ENCODE measurements at places on chromosomes 3 and 15.
A peak's percentile ranks its signal among the peaks of the same experiment; 100 is the strongest.

- DNase-seq: no peak
These were observed 329.4 kb downstream of the TBC1D5 start for GRCh38 chr3:17412950-17413530.

- DNase-seq: no peak
These were observed 77.7 kb upstream of the NUDT16 start for GRCh38 chr3:131303848-131304247.

DNA sequence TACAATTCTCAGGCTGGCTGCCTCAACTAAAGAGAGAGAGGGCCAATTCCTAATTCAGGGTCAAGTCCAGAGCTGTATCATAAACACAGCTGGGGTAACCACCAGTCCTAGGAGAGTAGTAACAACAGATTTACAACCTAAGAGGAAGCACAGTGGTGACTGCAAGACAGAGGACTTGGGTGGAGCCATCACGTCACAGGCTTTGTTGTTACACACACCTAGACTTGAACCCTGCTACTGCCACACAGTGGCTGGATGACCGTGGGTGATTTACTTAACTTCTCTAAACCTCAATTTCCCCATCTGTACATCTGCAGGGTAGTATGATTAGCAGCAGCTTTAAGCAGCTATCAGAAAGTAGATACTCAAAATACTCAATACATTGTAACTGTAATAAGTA lies 78.6 kb downstream of the MYLK start:
- DNase-seq: no peak

DNA sequence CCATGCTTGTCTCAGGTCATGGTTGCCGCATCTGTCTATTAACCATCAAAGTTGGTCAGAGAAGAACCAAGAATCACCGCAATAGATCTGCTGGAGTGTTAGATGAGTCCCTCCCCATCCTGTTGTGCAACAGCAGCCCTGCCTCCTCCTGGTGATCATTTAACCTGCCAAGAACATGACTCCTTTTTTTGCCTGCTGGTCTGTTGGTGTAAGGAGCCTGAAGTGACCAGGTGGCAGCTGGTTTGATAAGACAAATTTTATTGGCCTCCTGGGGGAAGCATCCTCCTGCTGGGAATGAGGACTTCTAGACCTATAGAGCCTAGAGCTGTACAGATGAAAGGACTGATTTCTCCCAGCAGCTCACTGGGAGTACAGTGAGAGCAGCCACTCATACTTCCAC lies 43.5 kb upstream of the RAF1 start:
- no peak for DNase-seq

- no peak for DNase-seq
These were observed 348.4 kb upstream of the PLSCR5 start for GRCh38 chr3:146953511-146953981.

DNA sequence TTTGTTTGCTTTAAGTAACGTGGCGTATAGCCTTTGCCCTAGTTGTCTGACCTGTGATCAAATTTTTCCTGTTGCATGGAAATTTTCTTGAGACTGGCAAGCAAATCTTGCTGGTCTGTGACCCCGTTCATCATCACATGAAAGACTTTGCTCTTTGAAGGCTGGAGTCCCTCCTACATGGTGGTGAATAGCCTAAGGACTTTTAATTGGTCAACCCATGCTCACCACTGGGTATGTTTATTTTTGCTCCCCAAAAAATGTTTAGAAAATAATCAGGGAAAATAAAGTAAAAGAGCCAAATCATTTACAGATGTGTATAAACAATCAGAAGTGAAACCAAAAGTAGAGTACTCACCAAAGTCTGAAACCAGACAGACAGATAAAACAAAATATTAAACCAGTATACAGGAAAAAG lies 1075.3 kb upstream of the ALCAM start:
- DNase-seq: no peak

- no peak for DNase-seq
These were observed 1.4 kb downstream of the HTD2 start for GRCh38 chr3:58307639-58308215.

DNA sequence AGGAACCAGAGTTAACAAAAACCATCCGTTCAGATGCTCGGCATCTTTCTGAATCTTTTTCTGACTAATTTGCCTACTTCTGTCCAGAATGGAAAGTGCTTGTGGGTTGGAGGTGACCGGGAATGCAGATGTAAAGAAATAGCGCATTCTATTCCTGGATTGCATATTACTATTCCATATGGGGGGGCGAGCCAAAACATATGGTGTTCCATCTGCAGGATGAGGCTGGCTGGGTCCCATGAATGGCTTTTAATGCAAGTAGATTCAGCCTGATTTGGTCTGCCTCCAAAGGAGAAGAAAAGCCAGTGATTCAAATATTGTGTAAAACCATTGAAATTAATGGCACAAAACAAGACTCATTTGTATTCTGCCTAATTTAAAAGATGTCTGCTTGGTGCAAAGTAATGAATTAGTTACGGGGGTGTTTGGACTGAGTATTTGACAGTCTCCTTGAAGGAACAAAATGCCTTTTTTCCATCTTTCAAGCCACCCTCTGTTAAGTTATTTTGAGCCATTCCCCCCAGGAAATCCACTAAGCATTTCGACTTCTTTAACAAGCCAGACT lies 99.0 kb downstream of the ST8SIA2 start:
- DNase-seq: no peak

- no peak for DNase-seq
These were observed 44.6 kb upstream of the NEDD4 start for GRCh38 chr15:56038015-56038414.

DNA sequence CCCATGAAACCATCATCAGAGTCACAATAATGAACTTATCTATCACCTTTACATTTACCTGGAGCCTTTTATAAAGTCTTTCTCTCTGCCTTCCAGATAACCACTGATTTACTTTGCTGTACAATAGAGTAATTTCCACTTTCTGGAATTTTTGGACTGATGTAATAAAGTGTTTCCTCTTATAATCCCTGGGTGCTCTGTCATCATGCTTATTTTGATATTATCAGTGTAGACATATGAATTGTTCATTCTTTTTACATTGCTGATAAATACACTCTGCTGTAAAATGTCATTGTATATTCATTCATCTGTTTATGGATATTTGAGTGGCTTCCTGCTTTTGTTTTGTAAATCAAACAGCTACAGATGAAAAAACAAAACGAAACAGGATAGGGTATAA lies 27.0 kb upstream of the IREB2 start:
- no peak for DNase-seq

GRCh38 chr3:44893097-44893496 lies 18.7 kb downstream of the TGM4 start:
- DNase-seq: no peak

- no peak for DNase-seq
These were observed 34.7 kb downstream of the MOBP start for GRCh38 chr3:39501968-39502837.

GRCh38 chr3:126743781-126744180 lies 39.7 kb downstream of the CHCHD6 start:
- DNase-seq: no peak

DNA sequence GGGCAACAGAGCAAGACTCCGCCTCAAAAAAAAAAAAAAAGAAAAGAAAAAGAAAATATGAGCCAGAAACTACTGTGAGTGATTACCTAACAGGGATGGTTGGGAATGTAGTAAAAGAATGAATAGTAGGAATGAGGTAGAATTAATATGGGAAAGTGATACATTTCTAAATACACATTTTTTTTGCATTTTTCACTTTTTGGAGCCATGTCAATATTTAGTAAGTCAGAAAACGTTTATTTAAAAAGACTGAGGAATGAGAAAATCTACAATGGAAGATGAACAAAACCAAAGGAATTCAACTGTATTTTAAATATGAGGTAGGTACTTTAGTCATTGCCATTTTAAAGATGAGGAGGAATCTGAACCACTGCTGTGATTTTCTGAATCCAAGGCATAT lies 817.2 kb upstream of the CADM2 start:
- DNase-seq: no peak

DNA sequence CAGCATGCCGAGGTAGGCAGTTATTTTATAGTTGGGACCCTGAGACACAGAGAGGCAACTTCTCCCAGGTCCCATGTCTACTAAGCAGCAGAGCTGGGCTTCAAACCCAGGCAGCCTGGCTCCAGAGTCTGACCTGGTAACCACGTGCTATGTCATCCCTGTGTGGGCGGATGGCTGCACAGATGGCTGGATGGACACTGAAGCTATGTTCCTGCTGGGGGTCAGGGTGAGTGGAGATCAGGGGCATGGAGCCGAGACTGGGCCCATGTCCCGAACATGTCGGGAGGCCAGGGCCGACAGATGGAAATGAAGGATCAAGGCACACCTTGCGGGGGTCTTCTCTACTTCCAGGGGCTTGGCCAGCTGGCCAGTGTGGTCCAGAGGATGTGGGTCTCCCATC lies 9.3 kb upstream of the FBLN2 start:
- DNase-seq: no peak

DNA sequence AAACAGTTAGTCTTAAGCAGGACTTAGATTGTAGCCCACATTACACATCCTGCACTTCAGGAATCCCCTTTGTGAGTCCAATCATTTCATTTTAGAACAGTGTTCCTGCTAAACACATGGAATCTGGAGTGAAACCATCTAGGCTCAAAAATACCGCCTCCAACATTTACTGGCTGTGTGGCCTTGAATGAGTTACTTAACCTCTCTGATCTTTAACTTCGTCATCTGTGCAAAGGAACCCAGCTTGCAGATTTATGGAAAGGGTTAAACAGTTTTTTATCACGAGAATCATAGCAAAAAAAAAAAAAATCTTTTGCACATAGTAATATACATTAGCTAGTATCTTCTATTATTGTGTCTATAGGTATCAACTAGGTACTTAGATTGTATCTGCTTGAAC lies 8.0 kb upstream of the LRTM1 start:
- DNase-seq: no peak

GRCh38 chr15:48121849-48122248 lies 1.1 kb downstream of the SLC24A5 start:
- DNase-seq: no peak

- no peak for DNase-seq
These were observed 224.1 kb downstream of the TPRG1 start for GRCh38 chr3:189395825-189396224.

- DNase-seq: peak; percentile 72
These were observed 425 bp upstream of the FYTTD1 start for GRCh38 chr3:197749315-197749600.

DNA sequence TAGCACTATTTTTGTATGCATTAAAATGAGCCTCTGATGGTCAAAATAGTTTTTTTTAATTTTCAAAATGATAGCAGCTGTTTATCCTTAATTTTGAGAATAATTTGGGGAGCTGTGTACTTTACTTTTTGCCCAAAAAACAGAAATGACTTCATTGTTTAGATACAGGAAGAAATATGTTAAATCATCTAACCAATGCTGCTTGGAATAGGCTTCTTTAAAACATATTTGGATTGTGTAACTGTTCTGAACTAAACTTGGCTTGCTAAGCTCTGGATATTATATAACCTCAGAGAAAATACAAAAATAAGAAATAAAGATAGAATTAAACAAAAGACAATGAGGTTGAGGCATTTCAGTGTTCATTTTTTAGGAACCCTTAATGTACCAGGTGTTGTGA lies 119.3 kb downstream of the SERPINI1 start:
- no peak for DNase-seq

DNA sequence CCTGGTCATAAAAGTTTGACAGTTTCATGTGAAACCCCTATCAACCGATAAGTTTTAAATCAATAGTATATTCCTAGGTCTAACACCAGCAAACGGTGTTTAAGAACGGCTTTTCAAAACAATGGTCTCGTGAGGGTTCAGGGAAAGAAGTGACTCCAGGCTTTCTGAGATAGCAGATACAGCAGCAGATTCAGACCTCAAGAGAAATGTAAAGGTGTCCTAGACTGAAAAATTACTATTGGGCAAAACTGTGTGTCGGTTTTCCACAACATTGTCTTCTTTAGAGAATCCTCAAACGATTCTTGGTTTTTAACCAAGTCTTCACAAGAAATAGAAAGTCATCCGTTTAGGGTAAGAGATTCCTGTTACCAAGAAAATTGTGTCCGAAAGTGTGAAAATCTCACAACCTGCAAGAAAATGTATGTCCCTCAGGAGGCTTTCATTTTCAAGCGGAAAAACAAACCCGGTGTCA lies 1.2 kb downstream of the SETD2 start:
- DNase-seq: no peak

DNA sequence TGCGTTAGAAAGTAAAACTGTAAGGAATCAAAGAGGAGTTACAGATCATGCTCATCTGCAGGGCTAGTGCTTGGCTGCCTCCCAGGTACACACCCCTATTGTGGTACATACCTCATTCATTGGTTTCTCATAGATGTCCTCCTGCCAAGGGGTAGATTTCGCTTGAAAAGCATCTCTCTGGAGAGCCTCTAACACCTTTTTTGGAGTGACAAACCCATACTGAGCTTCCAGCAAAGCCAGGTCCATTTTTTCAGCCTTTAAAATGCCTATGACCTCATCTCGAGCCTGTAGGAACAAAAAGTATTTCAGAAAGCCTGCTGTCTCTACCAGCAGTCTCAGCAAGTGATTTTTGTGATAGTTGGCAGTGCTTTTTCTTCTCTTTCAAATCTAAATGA lies 112.1 kb downstream of the CMSS1 start:
- DNase-seq: peak; percentile 27

- DNase-seq: no peak
These were observed 8.6 kb downstream of the KLHL25 start for GRCh38 chr15:85785887-85786780.

- no peak for DNase-seq
These were observed 104.3 kb upstream of the FRMD4B start for GRCh38 chr3:69490235-69490634.

DNA sequence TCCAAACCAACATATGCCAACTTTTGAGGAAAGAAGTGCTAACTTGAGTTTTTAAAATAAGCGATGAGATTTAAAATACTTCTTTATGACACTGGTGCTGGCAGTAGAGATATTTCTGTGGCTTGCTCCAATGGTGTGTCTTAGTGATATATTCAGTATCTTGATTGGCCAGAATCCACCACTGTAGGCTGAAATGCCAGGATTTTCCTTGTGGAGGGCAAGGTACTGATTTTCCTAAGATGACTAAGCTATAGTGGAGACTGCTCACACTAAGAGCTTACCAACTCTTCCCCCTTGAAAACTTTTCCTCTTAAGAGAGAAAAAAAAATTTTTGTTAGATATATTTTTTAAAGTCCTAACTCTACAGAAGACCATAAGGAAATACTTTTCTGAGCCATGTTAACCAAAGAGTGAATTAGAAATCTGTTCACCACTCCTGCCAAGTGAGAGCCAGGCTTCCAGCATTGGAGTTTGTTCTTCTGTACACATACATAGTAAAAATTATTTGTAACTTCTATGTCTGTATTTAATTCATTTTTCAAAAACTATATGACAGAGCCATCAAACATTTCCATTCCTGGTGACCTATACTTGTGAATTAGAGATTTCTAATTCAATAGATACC lies 109.1 kb downstream of the PPP2R3A start:
- DNase-seq: no peak

DNA sequence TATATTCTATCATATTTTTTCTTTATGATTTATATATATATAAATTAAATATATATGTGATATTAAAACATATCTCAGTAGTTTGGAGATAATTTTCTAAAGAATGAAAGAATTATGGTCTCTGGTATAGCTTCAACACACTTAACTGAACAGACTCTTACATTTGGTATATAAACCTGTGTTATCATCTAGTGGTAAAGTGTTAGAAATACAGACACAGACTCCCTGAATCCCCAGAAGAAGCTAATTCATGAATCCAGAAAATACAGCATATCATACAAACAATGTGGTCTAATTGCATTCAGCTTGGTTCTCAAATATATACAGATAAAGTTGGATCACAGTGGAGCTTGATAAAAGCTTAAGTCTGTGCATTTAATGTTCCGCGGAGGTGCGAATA lies 1100.4 kb downstream of the ROBO2 start:
- DNase-seq: no peak

Measured in amygdala (tissue), 56 donors.